ENCODE measurements at places on chromosomes 7 and 10.
A peak's percentile ranks its signal among the peaks of the same experiment; 100 is the strongest.

DNA sequence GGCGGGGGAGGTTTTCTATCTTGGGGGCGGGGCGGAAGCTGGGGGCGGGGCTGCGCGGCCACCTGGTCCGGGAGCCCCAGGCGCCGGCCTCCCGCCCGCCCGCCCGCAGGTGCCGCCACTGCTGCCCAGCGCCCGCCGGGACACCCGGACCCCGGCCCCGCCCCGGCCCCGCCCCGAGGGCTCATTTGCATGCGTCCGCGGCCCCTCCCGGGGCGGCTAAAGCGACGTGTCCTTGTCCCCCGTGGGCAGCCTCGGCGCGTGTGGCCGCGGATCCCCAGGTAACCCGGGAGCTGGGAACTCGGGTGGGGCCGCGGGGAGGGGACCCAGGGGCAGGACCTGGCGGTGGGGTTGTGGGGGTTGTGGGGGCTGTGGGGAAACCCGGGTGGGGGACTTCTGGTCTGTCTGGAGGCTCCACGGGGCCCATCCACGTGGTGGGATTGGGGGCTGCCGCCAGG lies at the start of gene BHLHA15:
TSS of gene BHLHA15 (plus strand) at position 219 of the 455 bp plus-strand sequence. CDS start 871 bp downstream, outside the sequence.
- peak; percentile 89 for DNase-seq

- DNase-seq = no peak
Observed at GRCh38 chr7:117324960-117325359, 2.1 kb upstream of the WNT2 start.

DNA sequence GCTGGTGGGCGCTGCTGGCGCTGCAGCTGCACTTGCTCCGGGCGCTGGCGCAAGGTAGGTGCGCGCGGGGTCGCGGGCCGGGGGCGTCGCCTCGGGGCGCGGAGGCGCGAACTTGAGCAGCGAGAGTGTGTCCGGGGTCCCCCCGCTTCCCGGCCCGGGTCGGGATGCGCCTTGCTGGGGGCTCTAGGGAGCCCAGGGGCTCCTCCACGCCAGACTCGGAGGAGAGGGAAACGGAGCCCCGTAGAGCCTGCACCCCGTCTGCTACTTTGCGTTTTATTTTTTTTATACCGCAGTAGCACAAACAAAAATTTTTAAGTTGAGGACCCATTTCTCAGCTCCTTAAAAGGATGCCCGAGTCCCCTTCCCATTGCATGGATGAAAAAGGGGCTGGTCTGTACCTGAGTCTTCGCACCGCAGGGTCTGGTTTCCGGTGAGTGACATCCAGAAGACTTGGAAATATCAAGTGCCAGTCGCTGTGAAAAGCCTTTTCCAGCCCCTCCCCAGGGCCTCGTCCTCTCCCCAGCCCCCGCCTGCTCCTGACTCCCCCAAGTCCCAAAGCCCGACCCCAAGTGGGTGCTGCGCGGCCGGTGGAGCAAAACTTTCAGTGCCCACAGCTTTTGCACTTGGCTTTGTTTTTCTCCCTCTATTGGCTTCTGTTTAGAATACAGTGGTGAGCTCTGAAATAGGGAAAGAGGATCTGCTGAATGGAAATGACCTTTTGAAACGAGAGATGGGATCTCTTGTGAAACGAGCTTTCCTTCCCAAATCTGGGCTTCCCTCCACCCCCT lies 973 bp downstream of the SDK1 start:
- DNase-seq = no peak

DNA sequence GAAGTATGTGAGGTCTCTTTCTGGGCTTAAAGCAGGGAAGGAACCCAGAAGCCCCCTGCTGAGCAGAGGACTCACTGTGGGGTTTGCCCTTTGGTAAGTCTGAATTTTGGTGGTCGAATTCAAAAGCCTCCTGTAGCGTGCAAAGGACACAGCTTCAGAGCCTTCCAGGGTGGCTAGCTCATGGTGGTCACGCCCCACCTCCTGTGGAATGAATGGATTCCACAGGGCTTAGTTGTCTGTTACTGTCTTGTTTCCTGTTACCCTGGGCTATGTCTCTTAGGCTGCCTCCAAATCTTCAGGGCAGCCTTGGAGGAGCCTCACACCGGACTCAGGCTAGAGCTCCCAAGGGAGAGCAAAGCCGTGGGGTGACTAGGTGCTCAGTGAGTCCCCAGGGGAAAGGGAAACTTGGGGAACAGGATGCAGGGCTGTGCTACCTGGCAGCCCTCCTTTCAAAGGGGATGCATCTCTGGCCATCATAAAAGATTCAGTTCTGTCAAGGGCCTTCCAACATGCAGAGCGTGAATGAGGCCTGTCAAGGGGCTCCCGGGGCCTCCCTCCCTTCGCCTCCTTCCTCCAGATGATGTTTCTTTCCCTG lies 211.7 kb downstream of the CCSER2 start:
- peak; percentile 49 for DNase-seq

- DNase-seq = no peak
Observed at GRCh38 chr10:60564475-60564874, 174.8 kb upstream of the ANK3 start.
